ENCODE measurements at places on chromosomes 12 and 14.

GRCh38 chr12:130796985-130797686, 41.9 kb downstream of the STX2 start:
- DNase-seq: no peak

DNA sequence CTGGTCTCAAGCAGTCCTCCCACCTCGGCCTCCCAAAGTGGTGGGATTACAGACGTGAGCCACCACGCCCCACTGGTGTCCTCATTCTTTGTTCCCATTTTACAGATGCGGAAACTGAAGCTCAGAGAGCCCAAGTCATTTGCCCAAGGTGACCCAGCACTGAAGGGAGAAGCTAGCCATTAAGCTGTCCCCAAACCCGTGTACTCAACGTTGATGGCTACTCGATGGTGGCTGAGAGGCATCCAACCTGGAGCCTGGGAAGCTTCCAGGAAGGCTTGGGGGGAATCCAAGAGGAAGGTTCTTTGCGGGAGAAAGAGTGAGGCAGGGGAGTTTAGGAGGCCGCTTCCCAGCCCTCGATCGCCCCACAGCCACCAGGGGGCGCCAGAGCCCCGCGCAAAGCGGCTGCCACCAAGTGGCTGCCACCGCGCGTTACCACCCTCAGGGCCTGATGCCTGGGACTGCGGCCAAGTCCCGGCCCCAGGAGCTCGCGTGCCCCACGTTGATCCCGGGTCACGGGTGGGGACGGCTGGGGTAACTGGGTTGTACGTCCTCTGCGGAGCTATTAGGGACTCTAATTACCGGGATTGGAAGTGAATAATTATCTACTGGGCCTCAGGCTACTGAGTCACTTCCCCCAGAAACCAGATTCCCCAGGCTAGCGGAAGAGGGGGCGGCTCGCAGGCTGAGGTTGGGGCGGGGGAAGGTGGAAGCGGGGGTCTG, 8.8 kb upstream of the SH2B3 start:
- peak; percentile 88 for DNase-seq

GRCh38 chr12:121267822-121268221, 28.7 kb downstream of the CAMKK2 start:
- DNase-seq: no peak

DNA sequence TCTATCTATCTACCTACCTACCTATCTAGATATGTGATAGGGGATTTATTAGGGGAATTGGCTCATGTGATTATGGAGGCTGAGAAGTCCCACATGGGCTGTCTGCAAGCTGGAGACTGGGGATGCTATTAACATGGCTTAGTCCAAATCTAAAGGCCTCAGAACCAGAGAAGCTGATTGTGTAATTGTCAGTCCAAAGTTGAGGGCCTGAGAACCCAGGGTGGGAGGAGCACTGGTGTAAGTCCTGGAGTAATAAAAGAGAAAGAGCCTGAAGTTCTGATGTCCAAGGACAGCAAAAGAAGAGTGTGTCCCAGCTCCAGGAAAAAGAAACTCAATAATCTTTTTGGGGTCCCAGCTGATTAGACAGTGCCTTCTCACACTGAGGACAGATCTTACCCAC, 98.5 kb upstream of the SEL1L start:
- no peak for DNase-seq

GRCh38 chr14:68471964-68472508, 320.8 kb downstream of the ZFP36L1 start:
- no peak for DNase-seq

GRCh38 chr12:118274066-118274465, 98.6 kb downstream of the TAOK3 start:
- no peak for DNase-seq

DNA sequence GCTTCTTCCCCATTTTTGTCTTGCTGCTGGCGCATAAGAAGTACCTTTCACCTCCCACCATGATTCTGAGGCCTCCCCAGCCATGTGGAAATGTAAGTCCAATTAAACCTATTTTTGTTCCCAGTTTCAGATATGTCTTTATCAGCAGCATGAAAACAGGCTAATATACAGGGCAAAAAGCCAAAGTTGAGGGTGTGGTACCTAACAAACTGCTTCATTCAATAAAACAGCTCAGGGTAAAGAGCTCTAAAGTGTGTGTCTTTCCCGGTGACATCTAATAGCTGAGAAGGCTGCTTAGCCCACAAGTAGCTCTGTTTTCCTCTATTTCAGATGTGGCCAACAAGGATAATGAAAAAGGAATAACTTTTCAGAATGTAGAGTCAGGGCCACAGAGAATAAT, 76.7 kb upstream of the SLC8A3 start:
- DNase-seq: no peak

DNA sequence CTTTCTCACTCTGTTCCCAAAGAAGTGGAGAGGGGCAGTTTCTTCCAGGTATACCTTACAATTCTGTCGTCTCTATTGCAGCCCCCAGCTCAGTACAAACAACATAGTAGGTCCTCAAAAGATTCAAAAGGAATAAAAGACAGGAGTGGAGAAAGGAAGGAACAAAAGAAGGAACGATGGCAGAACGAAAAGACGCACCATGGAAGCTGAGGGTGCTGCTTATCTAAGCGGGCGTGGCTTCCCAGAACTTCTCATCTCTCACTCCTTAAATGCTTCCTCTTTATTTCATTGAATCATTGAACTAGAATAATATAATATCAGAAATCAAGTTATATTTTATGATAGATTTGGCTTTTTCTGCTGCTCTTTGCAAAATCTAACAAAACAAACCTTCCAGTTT, 13.7 kb upstream of the LTA4H start:
- no peak for DNase-seq

DNA sequence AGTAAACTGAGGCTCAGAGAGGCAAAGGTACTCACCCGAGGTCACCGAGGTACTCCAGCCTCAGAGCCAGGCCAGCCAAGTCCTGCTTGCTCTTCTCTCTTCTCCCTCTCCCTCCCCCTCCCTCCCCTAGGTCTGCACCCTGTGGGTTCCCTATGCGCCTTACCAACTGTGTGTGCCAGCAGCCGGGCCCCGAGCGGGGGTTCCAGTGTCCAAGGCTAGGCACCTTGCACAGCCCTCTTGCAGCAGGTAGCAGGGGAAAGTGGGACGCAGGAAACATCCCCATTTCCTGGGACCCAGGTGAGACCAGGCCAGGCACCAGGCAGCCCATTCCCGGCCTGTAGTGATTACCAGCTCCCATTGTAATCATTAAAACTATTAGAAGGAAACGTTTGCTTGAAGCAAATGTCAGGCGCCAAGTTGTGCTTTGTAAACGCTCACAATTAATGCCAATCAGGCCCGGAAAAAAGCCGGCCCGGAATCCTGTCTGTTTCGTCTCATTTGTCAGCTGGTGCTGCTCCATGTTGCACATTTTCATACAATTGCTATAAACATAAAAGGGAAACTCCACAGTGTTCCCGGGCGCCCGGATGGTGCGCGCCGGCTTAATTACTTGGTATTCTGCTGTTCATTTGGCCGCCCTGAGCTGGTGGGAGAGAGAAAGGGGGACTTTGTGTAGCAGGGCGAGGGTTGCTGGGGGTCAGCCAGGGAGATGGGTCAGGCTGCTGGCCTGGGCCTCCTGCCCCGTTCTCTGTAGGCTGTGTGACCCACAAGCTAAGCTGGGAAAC, 11.9 kb downstream of the FAM222A start:
- DNase-seq: no peak

DNA sequence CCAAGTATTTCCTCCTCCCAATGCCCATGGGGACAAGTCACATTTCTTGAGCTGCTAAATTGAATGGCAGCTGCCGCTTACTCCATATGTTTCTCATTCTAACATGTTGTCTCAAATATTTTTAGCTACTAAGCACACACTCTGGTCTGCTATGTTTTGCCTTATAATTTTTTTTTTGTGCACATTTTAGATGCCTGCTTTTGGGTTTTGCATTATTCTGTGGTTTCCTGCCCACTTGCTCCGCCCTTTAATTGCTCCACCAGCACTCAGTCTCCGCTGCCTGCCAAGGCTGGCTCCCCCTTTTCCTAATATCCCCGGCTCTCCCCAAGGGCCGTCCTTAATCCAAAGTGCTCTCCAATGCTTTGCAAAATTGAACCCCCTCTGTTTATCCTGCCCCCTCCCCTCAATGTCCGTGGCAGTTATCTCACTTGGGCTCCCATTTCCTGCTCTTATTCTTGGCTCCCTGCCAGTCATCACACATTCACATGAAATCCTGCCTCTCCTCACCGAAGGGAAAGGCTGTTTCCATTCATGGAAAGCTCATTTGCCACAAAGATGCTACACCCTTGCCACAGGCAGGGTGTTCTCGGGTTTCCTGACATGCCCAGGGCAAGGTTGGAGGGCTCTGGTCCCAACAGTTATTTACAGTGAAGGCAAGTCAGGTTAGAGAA, 79.4 kb downstream of the C12orf75 start:
- DNase-seq: peak; percentile 73

DNA sequence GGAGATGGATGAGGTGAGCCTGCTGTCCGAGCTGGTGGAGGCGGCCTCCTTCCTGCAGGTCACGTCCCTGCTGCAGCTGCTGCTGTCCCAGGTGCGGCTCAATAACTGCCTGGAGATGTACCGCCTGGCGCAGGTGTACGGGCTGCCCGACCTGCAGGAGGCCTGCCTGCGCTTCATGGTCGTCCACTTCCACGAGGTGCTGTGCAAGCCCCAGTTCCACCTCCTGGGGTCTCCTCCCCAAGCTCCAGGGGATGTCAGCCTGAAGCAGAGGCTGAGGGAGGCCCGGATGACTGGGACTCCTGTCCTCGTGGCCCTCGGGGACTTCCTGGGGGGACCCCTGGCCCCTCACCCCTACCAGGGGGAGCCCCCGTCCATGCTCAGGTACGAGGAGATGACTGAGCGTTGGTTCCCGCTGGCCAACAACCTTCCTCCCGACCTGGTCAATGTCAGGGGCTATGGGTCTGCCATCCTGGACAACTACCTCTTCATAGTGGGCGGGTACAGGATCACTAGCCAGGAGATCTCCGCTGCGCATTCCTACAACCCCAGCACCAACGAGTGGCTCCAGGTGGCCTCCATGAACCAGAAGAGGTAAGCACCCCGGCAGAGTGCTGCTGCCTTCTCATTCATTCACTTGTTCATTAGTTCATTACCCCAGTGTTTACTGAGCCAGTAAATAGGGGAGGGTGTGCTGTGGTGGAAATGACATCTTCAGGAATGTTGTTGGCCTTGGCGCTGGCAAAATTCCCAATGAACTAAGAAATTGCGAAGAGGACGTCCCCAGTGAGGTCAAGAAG, 774 bp upstream of the MANSC4 start:
- DNase-seq: peak; percentile 75

DNA sequence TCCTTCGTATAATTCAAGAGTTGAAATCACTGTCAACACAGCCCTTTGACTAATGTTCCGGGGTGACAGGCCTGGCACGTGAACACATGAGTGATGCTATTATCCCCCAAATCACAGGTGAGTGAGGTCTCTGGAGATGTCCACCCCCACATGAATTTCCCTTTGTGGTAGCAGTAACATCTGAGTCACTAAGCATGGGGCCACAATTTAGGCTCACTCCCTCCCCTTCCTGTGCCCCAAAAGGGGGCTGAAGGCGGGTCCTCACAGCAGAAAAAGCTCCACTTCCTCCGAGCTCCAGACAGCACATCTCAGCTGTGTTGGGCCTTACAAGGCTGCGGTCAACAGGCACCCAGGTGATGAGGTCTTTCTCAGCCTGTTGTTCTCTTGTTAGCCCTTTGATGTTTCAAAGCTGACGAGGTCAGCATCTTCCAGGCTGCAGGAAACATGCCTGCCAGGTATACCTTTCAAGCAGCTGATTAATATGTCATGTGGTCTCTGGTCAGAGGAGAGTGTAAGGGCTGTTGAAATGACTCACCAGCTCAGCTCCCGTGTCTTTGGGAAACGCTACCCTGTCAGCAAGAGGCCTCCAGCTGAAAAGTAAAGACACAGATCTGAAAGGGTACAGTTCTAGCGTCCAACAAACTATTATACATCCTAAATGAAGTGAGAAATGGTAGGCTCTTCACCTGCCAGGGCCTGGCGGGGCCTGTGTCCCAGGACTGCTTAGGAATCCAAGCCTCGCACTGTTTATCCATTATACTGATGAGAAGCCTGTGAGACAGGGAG, 107.3 kb downstream of the ZFP36L1 start:
- DNase-seq: no peak

- DNase-seq: no peak
These were observed 747.4 kb downstream of the VRK1 start for GRCh38 chr14:97544571-97544970.

GRCh38 chr12:47950856-47951468, 12.4 kb upstream of the TMEM106C start:
- peak; percentile 71 for DNase-seq

Data from coronary artery (tissue), 2 donors.